ENCODE measurements at places on chromosomes 7 and 10.
A peak's percentile ranks its signal among the peaks of the same experiment; 100 is the strongest.

- peak; percentile 26 for DNase-seq
Observed at GRCh38 chr7:155815332-155816191, 3.3 kb upstream of the SHH start.

DNA sequence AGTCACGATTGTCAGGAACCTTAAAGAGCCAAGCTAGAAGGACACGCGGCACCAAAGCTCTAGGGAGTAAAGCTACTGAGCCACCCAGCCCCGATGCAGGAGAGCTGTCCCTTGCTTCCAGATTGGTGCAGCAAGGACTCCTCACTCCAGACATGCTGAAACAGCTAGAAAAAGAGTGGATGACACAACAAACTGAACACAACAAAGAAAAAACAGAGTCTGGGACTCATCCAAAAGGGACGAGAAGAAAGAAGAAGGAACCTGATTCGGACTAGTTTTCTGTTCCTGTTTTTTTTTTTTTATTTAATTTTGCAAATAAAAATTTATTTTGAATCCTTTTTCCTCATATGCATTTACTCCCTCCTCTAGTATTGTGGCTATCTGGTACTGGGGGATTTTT lies 11.4 kb upstream of the HKDC1 start:
- DNase-seq = no peak

DNA sequence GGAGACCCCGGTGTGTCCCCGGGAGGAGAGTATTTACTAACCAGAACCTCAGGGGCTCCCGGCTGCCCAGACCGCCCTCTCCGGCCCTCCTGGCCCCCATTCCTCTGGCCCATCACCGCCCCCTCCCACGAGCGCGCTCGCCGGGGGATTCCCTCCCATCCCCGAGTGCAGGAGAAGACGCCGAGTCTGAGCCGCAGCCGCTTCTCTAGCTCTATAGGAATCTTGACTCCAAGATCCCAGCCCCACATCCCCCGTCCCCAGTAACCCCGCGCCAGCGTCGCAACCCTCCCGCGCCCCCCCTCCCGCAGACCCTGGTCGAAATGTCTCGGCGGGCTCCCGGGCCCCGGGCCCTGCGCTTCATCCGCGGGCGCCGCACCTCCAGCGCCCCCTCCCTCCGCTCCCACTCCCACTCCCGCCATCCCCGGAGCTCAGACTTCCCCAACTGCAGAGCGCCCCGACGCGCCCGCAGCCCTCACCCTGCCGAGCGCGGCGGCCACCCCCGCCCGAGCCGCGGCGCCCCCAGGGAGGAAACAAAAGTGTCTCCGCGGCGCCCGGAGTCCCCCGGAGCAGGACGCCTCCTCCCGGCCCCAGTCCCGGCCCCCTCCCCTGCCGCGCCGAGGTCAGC lies 541 bp downstream of the ELMO1 start:
- no peak for DNase-seq

GRCh38 chr7:116159711-116160110 lies 50.6 kb upstream of the TES start:
- no peak for DNase-seq

GRCh38 chr7:69187824-69188333 lies 410.4 kb upstream of the AUTS2 start:
- DNase-seq = no peak

GRCh38 chr10:77328272-77328816 lies 309.3 kb downstream of the KCNMA1 start:
- peak; percentile 35 for DNase-seq

GRCh38 chr7:24808518-24808917 lies 51.3 kb upstream of the GSDME start:
- DNase-seq = no peak

- DNase-seq = no peak
Observed at GRCh38 chr7:2166625-2167280, 66.0 kb downstream of the MAD1L1 start.

- no peak for DNase-seq
Observed at GRCh38 chr10:78349165-78349516, 315.5 kb downstream of the RPS24 start.

Measured in lung (tissue), 17 donors.